ENCODE measurements at places on chromosomes 6 and 20.

GRCh38 chr6:154783229-154783628 is 50.0 kb downstream of the SCAF8 start:
- no peak for DNase-seq

- no peak for DNase-seq
Measured at GRCh38 chr6:163355426-163355991, 59.0 kb upstream of the QKI start.

GRCh38 chr20:4046926-4047325 is 31.6 kb upstream of the RNF24 start:
- no peak for DNase-seq

- no peak for DNase-seq
Measured at GRCh38 chr20:621125-621756, 11.1 kb upstream of the TCF15 start.

- DNase-seq: no peak
Measured at GRCh38 chr20:60274717-60275116, 316.5 kb downstream of the CDH26 start.

GRCh38 chr6:56172144-56172543 is 75.2 kb downstream of the COL21A1 start:
- DNase-seq: no peak

GRCh38 chr6:7901056-7901455 is 9.5 kb downstream of the TXNDC5 start:
- DNase-seq: no peak
